ENCODE measurements at places on chromosomes 7 and 10.

DNA sequence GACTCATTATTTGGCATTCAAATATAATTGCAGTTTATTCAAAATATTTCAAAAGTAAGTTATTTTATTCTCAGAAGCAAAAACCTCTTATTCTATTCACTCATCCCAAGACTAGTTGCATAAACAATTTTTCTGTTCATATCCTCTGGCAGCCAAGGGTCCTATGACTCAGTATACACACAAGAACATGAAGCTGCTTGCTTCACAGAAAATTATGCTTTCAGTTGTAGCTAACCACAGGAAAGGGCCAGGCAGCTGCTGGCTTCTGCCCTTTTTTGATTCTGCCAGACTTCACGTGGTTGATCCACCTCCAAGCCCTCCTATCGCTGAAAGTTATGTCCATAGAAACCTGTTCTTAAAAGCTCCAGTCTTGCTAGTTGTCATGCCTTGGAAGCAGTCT is 108.8 kb downstream of the ABCA13 start:
- no peak for DNase-seq

DNA sequence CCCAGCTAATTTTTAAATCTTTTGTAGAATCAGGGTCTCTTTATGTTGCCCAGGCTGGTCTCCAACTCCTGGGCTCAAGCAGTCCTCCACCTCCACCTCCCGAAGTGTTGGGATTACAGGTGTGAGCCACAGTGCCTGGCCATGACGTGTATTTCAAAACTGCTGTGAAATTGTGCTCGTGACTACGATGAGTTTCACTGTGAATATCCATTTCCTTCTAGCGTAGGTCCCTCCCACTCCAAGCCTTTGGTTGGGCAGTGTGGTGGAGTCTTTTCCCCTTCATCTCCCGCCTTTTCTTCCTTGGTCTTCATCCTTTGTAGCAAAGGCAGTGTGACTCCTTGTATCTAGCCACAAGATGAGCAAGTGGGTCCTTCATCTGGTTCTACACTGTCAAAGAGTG is 56.2 kb downstream of the CUL1 start:
- DNase-seq: no peak

DNA sequence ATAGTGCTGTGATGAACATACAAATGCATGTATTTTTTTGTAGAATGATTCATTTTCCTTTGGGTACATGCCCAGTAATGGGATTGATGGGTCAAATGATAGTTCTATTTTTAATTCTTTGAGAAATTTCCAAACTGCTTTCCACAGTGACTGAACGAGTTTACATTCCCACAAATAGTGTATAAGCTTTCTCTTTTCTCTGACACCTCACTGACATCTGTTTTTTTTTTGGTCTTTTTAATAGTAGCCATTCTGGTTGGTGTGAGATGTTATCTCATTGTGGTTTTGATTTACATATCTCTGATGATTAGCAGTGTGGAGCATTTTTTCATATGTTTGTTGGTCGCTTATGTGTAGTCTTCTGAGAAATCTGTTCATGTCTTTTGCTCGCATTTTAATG is 195.0 kb upstream of the AGK start:
- no peak for DNase-seq

- no peak for DNase-seq
These were observed 177.3 kb downstream of the KMT2E start for GRCh38 chr7:105191331-105191730.

DNA sequence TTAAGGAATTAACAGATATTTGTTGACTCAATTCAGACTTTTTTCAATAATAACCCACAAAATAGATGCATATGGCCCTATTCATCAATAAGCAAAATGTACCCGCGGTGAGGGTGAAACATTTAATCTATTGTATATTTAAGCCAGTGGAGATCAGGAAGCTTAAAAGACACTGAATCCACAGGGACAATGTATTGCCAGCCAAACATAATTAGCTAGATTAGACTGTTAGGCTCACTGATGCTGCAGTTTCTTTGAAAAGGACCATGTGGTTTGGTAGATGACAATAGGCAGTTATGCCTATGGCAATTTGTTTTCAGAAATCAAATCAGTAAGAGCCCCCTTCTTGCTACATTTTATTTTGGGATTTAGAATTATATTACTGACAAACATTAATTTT is 87.3 kb upstream of the PLXDC2 start:
- no peak for DNase-seq

GRCh38 chr7:91993976-91994375 is 53.3 kb downstream of the AKAP9 start:
- no peak for DNase-seq

- DNase-seq: no peak
These were observed 51.7 kb upstream of the NCF1 start for GRCh38 chr7:74722153-74722552.

- no peak for DNase-seq
These were observed 136.7 kb upstream of the ZNF746 start for GRCh38 chr7:149633976-149634945.

DNA sequence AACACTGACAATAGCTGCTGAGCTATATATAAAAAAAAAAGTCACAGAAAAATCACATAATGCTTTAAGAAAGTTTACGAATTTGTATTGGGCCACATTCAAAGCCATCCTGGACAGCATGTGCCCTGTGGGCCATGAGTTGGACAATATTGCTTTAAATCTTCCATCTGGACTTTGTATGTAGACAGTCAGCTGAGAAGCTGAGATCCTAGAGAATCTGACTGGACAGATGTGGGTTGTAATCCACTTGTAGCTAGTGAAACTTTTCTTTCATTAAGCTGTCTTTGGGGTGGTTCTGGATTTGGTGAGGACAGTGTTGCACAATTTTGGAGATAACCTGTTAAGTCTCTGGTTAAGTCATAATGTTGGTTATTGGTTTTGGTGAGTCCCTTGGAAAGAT is 824.5 kb downstream of the CCSER2 start:
- DNase-seq: no peak

- DNase-seq: peak; percentile 70
These were observed 370 bp downstream of the TMEM60 start for GRCh38 chr7:77797734-77798393.

- no peak for DNase-seq
These were observed 495.1 kb downstream of the AUTS2 start for GRCh38 chr7:70093205-70093904.

DNA sequence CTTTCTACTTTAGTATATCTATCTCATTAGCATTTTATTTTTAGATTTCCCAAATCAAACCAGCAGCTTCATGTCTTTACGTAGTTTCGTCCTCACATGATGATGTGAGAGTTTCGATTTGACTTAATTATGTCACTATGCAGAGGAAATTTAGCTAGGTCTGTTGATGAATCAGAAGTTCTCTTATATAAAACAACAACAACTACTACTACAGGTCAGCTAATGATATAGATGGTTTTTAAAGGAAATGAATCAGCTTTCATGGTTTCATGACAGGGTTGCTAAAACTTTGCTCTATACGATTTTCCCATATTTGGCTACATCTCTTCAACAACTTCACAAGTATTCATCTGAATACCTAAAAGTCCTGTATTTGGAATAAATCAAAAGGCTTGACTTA is 28.6 kb downstream of the JAZF1 start:
- no peak for DNase-seq

GRCh38 chr10:99396471-99396870 is 34.0 kb downstream of the GOT1 start:
- DNase-seq: no peak

- DNase-seq: no peak
These were observed 181.8 kb upstream of the PRSS1 start for GRCh38 chr7:142567201-142568075.

GRCh38 chr7:36202398-36202797 is 49.3 kb downstream of the EEPD1 start:
- no peak for DNase-seq

DNA sequence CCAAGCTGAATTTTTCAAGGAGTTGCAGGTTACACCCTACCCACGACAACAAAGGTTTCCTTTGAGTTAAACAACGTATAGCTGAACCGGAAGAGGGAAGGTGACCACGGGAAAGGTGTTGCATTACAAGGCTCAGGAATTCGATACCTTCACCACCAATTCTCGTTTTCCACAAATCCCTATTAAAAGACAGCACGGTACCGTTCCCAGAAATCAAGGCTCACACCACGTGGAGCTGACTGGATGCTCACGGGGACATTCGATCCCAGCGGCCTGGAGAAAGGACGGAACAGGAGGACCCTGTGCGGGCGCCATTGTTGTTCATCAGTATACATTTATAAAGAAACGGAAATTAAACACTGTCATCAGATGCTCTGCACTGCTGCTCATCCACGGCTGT is 56.4 kb downstream of the CTBP2 start:
- DNase-seq: no peak

DNA sequence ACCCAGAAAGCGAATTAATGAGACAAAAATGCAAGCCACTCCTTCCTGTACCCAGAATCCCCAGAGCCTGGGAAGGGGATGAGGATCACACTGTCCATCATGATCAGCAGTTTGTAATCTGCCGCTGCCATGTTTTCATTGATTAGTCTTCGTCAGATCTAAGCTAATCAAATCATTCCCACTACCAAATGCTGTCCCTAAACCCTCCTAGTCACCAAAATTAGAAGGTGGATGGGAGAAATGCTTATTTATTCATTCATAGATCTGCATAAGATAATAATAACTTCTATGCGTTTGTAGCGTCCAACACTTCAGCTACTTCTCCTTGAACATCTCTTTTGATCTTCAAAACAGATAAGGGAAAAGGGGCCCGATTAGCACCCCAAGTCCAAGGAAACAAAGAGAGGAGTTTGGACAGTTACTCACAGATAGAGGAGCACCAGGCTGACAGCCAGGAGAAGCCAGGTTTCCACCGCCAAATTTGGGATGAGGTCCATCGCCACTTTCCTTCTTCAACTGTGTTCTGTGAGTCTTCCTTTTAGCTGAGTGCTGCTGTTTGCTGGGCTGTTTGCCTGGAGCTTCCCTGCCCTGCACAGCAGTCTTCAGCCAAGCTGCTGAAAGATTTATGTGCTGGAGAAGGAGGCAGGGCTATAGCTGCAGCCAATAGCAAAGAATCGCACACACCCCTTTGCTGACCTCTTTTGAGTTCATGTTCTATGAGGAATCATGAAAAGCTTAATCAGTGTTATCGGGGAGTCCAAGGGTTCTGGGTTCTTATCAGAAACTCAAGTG is at the start of gene CYP3A5:
Gene CYP3A5 (minus strand): TSS at position 597 of the 792 bp plus-strand sequence. CDS start 100 bp downstream, at position 497.
- peak; percentile 52 for DNase-seq

GRCh38 chr7:4663239-4664018 is 18.7 kb upstream of the FOXK1 start:
- no peak for DNase-seq

DNA sequence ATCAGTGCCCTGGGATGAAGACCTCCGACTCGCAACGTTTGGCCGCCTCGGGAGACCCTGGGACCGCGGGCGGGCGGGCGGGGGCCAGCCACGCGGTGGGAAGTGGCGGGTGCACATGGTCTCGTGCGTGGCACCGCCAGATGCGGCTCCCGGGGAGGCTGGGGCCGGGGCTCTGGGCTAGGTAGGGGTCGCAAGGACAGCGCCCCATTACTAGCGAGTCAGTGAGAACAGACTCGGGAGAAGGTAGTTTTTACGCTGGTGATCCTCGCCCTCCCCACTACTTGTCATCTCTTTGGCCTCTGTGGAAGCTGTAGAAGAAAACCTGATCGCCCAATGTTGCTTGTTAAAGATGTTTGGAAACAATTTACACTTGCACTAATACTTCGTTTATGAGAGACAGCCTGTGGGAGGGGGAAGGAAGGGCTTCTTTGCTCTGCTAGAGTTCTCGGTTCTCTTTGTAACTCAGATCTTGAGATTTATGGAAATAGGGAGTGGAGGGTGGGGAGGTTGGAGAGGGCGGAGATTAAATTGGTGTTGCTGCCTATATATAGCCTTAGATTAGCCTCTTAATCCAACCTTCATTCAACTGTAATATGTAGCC is 591 bp downstream of the BZW2 start:
- peak; percentile 56 for DNase-seq

- DNase-seq: no peak
These were observed 131.3 kb upstream of the PRKCQ start for GRCh38 chr10:6711408-6711841.

DNA sequence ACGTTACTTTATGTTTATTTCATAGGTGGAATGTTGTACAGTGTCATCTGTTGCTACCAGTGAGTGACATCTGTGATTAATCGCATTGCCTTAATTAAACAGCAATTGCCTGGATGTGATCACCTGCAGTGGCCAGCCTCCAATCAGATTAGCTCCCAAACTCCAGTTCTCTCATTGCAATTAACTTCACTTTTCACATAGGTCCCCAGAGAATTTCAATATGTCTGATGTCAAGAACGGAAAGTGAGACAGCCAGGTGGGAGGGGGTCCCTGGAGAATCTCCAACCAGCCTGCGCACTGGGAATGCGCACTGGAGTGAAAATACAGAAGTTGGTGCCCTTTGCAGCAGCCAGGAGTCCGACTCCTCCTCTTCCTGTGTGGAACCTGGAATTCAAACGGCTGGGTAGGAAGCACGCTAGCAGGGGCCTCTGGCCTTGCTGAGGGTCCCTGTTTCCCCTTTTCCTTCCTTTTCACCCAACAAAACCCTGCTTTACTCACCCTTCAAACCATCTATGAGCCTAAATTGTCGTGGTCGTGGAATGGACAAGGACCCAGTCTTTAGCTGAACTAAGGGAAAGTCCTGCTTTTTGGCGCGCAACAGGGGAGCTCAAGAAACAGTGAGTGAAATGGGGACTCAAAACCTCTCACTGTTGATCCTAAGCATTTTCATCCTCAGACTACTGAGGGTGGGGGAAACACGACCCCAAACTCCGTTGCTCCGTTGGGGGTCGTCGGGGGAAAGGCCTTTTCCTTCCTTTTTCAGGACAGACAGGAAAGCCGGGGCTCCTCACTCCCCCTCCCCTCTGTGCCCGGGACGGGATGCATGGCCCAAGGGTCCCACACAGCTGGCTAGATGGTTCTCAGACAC is 1355.5 kb upstream of the LRRTM3 start:
- DNase-seq: peak; percentile 16

GRCh38 chr7:70188901-70189650 is 590.8 kb downstream of the AUTS2 start:
- DNase-seq: no peak

DNA sequence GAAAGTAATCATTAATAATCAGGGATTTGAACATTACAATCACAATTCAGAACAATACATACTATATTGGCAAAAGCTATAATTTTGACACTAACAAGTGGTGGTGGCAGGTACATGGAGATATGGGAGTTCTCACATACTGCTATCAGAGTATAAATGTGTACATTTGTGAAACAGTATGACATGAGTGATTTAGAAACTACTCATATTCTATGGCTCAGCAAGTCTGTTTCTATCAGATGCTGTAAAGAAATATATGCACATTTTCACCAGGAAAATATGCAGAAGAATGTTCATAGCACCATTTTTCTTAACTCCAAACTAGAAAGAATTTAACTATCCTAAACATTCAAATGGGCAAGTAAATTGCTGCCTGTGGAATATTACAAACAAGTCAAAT is 620.0 kb downstream of the SH2D4B start:
- DNase-seq: no peak

Data from erythroblast (primary cell).